ENCODE measurements at places on chromosomes 13 and 19. TPM values are rescaled to one million over a fixed set of nuclear protein-coding genes. Genes with fewer than 3 reads are reported as not detected.

Gene DPF1
- 0.51 TPM for total RNA-seq

Gene ZNF534
- total RNA-seq, result 0.73 TPM

Gene LIM2
- total RNA-seq, result not detected

Gene UBE2L5
- total RNA-seq, result not detected

Gene ZNF358
- total RNA-seq, result 76.7 TPM

Gene MTIF3
- total RNA-seq, result 83.8 TPM

GRCh38 chr13:40116008-40116407, 460.5 kb downstream of the COG6 start:
- no peak for DNase-seq

DNA sequence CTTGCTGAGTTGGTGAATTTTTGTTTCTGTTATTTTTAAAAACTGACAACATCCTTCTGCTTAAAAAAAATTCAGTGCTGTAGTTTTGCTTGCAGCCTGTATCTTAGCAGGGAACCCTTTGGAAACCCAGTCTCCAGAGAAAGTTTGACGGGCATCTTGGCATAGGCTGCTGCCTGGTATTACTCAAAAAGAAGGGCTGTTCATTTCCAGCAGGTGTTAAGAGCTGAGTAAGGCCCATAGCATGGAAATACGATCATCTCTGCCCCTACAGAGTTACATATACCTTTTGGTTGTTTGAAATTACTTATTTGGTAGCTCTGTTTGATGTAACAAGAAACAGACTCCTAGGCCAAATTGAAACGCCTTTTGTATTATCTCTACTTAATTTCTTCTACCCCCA, 41.5 kb downstream of the URI1 start:
- no peak for DNase-seq

DNA sequence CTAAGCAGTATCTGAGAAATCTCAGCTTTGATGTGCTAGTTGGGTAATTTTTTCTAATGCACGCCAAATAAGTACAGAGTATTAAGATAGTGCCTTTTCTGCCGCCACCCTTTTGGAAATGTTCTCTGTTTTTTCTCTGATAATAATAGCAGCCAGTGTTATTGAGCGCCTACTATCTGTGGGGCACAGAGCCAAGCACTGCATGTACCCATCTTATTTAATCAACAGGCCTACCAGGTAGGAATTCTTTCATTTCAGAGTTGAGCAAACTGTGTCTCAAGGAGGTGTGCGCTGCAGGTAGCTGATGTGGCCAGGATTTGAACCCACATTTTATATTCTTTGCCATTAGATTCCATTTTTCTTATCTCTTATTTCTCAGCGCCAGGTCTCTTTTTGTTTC, 1.4 kb downstream of the EPN1 start:
- no peak for DNase-seq

DNA sequence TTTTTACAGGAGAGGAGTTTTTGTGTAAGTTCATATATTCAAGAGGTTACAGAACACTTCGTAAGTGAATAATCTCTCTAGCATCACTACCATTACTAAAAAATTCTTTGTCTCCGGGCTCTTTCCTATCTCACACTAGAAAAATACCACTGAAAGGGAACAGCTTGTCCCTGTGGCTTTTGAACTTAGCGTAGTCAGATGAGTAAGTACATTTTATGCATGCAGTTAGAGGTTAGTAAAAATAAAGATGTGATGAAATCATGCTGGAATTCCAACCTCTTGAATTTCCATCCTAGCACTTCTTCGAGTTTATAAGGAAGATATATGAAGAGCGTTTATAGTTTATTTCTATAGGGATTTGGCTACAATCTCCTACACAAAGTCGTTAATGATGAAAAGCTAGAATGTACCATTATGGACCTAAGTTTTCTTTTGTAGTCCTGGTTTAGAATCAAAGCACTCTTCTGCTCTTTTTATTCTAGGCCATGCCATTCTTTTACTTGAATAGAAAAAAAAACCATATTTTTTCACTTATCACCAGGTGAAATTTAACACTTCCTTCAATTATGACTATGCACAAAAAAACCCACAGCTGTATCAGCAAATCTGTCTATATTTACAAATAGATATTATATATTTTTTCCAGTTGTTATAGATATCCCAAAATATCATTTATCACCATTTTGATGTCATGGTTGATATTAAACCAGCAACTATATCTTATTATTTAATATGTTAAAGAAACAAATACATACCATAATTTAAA, 139.9 kb upstream of the PCDH9 start:
- DNase-seq, result no peak

- DNase-seq, result no peak
Measured at GRCh38 chr19:30898353-30899103, 450.7 kb downstream of the TSHZ3 start.

DNA sequence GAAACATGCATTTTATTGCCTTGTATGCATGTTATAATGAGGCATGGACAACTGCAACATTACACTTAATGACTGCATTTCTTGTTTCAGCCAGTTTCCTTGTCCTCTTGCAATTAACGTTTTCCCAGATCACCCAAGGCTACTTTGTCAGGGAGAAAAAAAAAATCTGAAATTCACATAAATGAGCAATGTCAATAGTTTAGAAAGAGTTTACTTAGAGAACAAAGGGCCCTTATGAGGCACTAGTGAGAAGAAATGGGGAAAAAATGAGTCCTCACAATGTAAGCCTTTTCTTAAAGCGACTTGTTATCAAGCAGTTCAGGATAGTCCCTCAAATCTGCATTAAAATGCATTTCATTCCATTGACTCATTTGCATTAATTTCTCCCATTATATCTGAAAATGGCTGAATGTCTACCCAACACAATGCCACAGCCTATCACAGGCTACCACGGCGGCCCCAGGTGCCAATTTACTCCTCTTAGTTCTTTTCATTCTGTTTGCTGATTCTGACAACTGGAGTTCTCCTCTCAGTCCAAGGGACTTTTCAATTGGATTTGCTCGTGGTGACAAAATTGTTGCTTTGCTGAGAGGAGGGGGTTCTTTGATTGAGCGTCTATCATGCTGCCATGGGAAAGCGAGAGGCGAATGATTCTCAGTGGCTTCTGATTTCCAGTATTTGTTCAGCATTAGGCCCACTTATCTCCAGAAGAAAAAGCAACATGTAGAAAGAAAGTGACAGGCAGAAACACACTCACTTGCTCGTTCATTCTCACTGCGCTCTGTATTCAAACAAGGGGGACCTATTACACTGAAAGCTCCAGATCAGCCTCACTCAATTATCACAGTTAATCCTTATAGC, 107.1 kb downstream of the DACH1 start:
- no peak for DNase-seq

GRCh38 chr13:32039528-32039927, 8.0 kb downstream of the FRY start:
- DNase-seq, result no peak

Measured in cardiac septum (tissue), 1 donor.